ENCODE measurements at places on chromosomes 7 and 10.

DNA sequence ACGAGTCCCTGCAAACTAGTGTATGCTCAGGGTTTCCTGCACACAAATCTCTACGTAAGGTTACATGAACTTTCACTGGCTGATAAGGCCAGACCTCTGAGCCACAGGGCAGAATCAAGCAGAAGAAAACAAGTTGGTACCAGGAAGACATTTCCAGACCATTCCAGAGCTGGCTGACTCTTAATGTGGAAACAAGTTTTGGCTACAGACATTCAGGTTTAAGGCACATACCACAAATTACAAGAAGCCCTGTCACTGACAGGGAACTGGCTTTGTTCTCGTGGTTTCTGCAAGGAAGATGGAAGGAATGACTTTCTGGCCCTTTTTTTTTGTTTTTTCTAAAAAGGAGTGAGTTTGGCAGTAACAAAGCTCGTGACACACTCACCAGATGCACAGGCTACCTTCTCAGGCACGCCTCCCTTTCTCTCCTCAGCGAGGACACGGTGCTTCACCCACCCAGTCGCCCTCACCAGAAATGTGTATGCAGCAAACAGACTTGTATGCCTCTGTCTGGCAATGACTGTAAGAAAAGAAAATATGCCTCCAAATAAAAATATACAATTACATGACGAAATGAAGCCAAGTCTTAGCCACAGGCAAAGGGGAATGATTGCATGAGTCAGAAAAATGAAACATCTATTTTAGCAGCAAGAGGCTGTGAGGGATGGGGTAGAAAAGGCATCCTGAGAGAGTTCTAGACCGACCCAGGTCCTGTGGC lies 22.6 kb downstream of the PLAC9 start:
- DNase-seq: peak; percentile 78

GRCh38 chr10:28873540-28873939 lies 196.2 kb downstream of the BAMBI start:
- DNase-seq: no peak

GRCh38 chr7:157925383-157925875 lies 588.6 kb downstream of the DNAJB6 start:
- no peak for DNase-seq

- DNase-seq: peak; percentile 24
Observed at GRCh38 chr10:92750791-92751533, 61.2 kb downstream of the HHEX start.

- peak; percentile 80 for DNase-seq
Observed at GRCh38 chr7:138886501-138886917, 88.5 kb upstream of the ATP6V0A4 start.

- peak; percentile 25 for DNase-seq
Observed at GRCh38 chr10:16809074-16809718, 8.0 kb downstream of the RSU1 start.

GRCh38 chr7:30467271-30467670 lies 11.3 kb downstream of the NOD1 start:
- DNase-seq: no peak

- DNase-seq: no peak
Observed at GRCh38 chr10:100567826-100568225, 32.1 kb downstream of the HIF1AN start.

- peak; percentile 48 for DNase-seq
Observed at GRCh38 chr7:44665531-44666213, 59.2 kb downstream of the OGDH start.

DNA sequence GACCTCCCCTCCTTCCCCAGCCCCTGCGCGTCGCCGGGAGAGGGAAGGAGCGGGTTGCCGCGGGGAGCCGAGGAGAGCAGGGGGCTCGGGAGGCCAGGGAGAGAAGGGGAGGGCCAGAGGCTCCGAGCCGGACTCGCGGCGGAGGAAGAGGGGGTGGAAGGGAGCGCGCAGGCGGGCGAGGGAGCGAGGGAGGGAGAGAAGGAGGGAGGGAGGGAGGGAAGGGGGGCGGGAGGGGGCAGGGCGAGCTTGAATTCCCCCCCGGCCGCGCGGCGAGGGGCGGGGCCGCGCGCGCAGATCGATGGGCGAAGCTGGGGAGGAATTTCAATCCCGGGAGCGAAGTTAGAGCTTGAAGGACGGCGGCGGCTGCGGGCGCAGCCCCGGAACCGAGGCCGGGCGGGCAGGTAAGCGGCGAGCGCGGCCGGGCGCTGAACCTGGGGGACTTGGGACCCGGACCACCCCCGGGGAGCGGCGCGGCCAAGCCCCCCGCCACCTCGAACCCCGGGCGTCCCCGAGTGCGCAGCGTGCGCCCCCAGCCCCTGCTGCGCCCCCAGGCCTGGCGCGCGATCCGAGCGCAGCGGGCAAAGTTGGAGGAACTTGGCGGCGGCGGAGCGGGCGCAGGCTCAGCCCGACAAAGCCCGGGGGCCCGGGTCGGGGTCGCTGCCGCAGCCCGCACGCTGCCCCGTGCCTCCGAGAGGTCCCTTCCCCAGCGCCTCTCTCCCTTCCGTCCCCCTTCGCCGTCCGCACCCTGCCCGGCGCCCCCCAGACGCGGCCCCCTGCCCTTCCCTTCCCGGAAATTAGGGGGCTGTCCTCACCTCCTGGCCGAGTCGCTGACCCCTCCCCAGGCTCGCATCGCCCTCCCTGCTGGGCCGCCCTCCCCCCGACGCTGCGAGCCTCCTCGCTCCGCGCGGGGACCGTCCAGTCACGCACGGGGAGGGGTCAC lies at the start of gene ELFN1:
Gene ELFN1, plus strand, starts transcription at position 324 of the 940 bp plus-strand sequence. CDS start 74,320 bp downstream, outside the sequence.
- DNase-seq: no peak

DNA sequence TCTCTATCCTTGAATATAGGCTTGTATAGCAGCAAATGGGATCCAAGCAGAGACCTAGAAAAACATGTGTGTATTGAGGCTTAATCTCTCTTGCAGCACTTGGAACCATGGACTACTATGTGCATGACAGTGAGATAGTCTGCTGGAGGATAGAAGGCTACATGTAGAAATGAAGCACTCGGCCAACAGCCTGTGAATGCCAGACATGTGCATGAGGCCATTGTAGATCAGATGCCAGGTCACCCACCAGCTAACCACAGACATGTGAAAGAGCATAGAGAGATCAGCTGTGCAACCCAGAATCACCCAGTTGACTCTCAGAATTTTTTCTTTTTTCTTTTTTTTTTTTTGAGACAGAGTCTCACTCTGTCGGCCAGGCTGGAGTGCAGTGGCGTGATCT lies 90.9 kb downstream of the NT5C2 start:
- peak; percentile 65 for DNase-seq

- no peak for DNase-seq
Observed at GRCh38 chr7:30971440-30971839, 7.7 kb downstream of the GHRHR start.
